ENCODE measurements at places on chromosomes 13 and 19.
A peak's percentile ranks its signal among the peaks of the same experiment; 100 is the strongest.

- DNase-seq = no peak
Measured at GRCh38 chr19:17070421-17070820, 4.8 kb downstream of the HAUS8 start.

GRCh38 chr19:48608798-48609263, 2.3 kb downstream of the SPACA4 start:
- DNase-seq = no peak

DNA sequence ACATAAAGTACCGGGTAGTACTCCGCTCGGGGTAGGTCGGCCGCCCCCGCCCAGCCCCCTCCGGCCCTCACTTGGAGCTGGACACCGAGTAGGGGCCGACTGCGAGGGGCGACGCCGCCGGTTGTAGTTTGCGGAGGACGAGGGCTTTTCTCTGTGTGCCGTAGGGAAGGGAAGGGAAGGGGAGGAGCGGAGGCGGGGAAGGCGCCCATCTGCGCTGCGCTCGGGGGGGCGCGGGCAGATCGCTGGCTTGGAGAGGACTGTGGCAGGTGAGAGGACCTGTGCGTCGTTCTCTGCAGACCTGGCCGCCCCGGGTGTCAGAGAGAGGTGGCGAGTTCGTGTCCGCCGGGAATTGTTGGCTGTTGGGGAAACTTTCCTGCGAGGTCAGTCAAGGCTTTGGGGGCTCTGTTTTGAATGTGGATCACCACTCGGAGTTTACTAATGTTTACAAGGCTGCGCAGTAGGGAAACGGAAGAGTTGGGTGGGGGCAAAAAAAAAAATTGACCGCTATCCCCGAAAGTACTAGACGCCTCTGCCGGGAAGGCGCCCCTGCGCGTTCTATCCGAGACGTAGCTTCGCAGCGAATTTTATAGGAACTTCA, 1.4 kb downstream of the ING1 start:
- DNase-seq = no peak

DNA sequence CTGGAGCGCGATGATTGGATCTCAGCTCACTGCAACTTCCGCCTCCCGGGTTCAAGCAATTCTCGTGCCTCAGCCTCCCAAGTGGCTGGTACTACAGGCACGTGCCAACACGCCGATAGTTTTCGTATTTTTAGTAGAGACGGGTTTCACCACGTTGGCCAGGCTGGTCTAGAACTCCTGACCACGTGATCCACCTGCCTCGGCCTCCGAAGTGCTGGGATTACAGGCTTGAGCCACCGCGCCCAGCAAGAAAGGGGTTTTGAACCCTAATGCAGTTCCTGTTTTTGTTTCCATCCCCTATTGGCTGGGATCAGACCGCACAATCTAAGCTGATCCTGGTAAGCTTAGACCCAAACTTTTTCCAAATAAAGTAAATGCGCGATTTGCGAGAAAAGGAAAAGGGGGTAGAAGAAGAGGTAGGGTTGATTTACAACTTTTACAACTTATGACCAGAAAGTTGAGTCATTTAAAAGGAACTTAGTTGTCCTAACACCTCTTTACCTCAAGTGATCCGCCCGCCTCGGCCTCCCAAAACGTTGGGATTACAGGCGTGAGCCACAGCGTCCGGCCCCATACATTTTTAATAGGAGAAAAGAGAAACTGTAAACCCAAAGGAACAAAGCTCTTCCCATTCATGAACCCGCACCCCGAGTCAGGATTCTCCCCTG, 764 bp downstream of the ZNF626 start:
- DNase-seq = no peak

- DNase-seq = no peak
Measured at GRCh38 chr19:4991996-4992698, 23.2 kb downstream of the KDM4B start.

- no peak for DNase-seq
Measured at GRCh38 chr19:32672841-32673240, 2.1 kb downstream of the ANKRD27 start.

DNA sequence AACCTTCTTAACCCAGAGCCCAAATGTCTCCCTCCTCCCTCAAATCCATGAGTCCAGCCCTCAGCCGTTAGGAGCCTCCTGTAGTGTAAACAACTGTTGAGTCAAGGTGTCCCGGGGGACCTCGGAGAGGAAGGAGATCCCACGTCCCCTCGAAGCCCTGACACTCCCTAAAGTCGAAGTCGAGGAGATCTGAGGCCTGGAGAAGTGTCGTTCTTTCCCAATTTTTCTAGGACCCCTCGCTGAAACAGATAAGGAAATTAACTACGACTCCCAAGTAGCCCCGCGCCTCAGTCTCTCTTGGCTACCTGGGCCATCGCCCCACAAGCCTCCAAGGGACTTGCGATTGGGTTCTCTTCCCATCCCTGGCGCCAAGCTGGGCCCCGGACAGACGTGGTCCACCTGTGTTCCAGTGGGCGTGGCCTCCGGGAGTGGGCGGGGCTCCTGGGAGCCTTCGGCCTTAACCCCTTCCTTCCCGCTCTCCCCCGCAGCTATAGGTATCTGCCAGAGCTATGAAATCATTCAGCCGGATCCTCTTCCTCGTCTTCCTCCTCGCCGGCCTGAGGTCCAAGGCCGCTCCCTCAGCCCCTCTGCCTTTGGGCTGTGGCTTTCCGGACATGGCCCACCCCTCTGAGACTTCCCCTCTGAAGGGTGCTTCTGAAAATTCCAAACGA, 869 bp downstream of the GFY start:
- DNase-seq = no peak

DNA sequence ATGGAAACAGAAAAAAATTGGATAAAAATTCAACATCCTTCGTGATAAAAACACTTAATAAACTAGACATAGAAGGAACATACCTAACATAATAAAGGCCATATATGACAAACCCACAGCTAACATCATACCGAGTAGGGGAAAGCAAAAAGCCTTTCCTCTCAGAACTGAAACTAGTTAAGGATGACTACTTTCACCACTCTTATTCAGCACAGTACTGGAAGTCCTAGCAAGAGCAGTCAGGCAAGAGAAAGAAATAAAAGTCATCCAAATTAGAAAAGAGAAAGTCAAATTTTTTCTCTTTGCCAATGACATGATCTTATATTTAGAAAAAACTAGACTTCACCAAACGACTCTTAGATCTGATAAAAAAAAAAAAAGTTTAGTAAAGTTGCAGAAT, 25.8 kb upstream of the SLC7A9 start:
- no peak for DNase-seq

DNA sequence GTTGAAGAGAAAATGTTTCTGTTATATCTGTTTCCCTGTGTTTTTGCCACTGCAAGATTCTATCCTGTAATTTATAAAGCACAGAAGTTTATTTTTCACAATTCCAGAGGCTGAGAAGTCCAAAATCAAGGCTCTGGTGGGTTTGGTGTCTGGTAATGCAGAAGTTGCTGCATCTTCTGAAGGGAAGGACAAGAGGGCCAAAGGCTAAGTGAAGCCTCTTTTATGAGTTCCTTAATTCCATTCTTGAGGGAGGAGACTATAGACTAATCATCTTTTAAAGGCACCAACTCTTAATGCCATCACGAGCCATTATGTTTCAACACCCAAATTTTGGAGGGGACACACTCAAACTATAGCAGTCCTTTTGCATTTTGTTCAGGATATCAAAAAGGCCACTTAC, 34.1 kb upstream of the WDFY2 start:
- DNase-seq = no peak

GRCh38 chr13:94332359-94333096, 147.0 kb downstream of the DCT start:
- no peak for DNase-seq

DNA sequence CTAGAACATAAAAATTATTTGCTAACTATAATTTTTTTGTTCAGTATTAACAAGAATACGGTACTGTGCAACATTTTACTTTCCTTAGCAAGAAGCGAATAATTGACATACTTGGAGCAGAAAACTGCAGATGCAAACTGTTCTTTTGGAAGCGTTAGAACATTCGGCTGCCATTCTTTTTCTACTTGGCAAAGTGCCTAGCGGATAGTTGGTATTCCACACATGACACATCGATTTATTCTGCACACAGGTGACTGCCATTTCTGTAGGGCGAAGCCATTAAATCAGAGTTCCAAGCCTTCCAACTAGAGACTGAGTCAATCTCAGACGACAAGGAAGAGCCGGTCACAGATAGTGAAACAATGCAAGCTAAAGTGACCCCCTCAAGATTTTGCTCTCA, 117.4 kb downstream of the TRPC4 start:
- DNase-seq = no peak

DNA sequence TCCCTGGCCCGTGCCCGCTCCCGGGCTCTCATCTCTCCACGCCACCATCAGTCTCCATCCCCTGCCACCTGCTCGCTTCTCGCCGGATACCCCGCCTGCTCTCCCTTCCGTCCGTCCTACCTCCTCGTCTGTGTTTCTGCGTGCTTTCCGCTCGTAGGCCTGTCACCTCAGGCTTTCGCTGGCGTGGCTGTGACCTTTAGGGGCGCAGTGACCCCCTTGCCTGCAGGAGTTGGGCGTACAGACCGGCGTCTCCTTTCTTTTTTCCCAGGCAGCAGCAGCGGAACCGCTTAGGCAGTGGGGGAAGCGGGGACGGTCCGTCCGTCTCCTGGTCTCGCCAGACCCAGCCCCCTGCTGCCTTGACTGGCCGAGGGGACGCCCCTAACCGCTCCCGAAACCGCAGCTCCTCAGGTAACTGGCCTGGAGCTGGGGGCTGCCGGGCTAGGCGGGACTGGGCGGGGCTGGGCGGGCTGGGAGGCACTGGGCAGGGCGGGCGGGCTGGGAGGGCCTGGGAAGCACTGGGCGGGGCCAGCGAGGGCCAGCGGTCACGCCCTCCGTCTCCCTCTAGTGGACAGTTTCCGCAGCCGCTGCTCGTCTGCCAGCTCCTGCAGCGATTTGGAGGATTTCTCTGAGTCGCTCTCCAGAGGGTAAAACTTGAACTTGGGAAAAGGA, 6.3 kb downstream of the PGLYRP1 start:
- DNase-seq = peak; percentile 77

- no peak for DNase-seq
Measured at GRCh38 chr19:2053601-2054389, 2.8 kb upstream of the MKNK2 start.

- peak; percentile 65 for DNase-seq
Measured at GRCh38 chr19:6654347-6655310, 15.3 kb downstream of the TNFSF14 start.

DNA sequence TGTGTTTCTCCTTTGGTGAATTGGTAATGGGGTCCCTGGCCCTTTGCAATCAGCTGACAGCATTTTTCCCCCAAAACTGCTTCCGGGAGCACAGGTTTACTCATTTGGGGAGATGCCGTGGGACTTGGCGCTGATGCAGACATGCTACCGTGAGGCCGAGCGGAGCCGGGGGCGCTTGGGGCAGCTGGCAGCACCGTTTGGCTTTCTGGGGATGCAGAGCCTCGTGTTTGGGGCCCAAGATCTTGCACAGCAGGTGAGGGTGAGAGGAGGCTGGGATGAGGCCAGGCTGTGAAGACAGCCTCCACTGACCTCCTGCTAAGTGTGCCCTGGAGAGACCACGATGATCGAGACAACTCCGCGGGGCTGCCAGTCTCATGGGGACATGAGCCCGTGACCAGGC, 13.4 kb upstream of the COLGALT1 start:
- DNase-seq = no peak

DNA sequence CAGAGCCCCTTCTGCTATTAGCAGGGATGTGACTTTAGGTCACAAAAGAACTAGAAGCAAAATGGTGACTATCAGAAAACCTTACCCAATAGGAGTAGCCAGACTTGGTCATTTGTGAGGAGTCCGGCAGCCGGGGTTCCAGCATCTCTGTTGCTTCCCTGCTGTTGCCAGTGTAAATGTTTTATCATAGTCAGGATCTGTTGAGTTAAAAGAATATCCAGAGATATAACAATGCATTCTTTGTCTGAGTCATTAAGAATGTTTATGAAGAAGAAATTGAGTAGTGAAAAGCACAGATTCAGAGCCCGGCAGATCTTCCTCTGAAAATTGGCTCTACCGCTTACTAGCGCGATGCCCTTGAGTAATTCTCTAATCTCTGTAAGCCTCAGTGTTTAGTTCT, 84.2 kb downstream of the COL4A2 start:
- no peak for DNase-seq

DNA sequence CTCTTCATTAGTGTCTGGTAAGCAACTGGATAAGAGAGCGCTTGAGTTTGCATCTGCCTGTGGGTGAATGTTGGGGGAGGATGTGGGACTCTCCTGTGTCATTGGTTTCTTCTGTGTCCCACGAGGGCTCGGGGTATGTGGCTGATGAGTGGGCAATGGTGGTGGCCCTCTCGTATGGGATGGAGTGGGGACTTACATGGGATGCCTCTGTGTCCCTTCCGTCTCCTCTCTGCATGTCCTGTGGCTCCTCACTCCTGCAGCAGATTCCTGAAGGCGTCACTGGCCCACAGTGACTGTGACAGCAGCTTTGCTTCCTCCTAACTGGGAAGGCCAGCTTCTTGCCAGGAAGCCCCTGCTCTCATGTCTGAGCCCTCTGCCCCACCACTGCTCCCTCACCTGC, 2.6 kb upstream of the LRP3 start:
- no peak for DNase-seq

DNA sequence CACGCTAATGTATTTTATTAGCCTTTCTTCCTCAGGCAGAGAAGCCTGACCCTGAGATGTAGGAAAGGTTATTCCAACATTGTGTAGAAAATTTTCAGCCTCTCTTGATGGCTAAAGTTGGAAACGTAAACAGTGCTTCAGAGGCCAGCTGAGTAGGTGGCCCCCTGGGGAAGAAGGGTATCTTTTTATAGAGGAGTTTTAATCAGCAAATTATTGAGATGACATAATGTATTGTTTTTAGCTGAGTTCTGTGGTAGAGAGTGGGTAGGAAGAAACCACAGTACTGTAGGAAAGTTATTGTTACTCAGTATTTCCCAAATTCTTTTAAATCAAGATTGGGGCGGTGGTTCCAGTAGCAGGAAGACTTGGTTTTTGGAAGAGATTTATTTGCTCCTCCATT, 268.8 kb downstream of the DLEU7 start:
- DNase-seq = no peak

- DNase-seq = no peak
Measured at GRCh38 chr13:60583196-60583888, 186.3 kb downstream of the TDRD3 start.

DNA sequence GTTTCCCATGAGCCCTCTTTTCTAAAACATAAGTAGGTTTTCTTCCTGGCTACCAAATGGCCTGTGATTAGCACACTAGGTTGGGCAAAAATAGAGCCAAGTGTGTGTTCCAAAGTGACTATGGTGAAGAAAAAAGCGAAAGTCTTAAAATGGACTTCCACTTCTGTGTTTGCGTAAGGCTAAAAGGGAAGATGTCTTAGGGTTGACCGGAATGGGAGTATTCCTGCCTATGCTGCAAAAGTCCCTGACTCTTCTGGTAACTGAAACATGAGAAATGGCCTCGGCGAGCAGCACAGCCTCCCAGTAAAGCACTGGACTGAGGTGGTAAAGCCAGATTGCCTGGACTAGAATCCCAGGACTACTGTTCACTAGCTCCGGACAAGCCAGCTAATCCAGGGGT, 2.4 kb upstream of the FPR1 start:
- no peak for DNase-seq

GRCh38 chr19:2154587-2155075, 3.3 kb upstream of the AP3D1 start:
- no peak for DNase-seq

All from CD8-positive, alpha-beta memory T cell (primary cell).